Melanocyte of skin (primary cell): ENCODE measurements at places on chromosomes 6 and 20. TPM values are rescaled to one million over a fixed set of nuclear protein-coding genes. Genes with fewer than 3 reads are reported as not detected.

Gene ESR1
- total RNA-seq: 0.31 and 0.33 TPM in 2 replicates

Gene RNF182
- 2.9 and 6.5 TPM in 2 replicates for total RNA-seq

Gene COX4I2
- total RNA-seq: not detected in 2 replicates

Gene MAPK13
- total RNA-seq: 0.34 and 0.36 TPM in 2 replicates

Gene CDH4
- 0.34 and 2.2 TPM in 2 replicates for total RNA-seq

Gene RCAN2
- 0.15 and 0.33 TPM in 2 replicates for total RNA-seq

Gene CAP2
- total RNA-seq: 2.0 and 6.3 TPM in 2 replicates

Gene ACTL10
- 2.4 and 3.6 TPM in 2 replicates for total RNA-seq

Gene IL17F
- not detected in 2 replicates for total RNA-seq

Gene GJA10
- not detected in 2 replicates for total RNA-seq

Gene TBPL1
- 14.3 and 19.0 TPM in 2 replicates for total RNA-seq

Gene MUC22
- total RNA-seq: not detected in 2 replicates

Gene FOXS1
- total RNA-seq: not detected in 2 replicates

Gene DEFB124
- not detected in 2 replicates for total RNA-seq
